Uterus (tissue), 4 donors: ENCODE measurements at places on chromosomes 13 and 19.

- no peak for DNase-seq
These were observed 6.8 kb downstream of the ADAT3 start for GRCh38 chr19:1911995-1912394.

DNA sequence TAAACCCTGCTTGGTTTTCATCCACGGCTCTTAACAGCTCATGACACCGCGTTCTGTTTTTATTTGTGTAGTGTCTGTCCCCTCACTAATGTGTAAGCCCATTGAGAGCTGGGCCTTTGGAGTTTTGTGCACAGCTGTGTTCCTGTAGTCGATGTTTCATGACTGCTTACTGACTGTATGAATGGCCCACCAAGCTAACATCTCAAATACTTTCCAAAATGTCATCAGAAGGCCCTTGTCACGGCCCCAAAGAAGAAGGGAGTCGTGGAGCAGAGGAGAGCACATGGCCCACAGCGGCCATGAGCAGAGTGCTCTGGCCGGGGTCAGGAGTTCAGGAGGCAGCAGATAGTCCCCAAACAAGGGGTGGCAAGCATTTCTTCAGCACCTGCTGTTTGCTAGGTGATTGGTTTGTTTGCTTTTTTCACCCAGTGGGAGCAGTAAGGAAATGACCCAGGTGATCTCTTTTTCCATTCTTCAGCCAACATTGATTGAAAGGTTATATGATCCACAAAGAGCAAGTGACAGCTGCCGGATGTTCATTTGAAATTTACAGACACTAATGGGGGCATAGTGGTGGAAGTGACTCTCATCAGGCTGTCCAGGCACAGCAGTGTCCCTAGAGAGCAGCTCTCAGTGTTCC is 315.2 kb downstream of the ATP8A2 start:
- no peak for DNase-seq

- no peak for DNase-seq
These were observed 23.5 kb downstream of the ARL11 start for GRCh38 chr13:49651570-49652354.

- DNase-seq, result no peak
These were observed 117.9 kb downstream of the TDRD3 start for GRCh38 chr13:60514891-60515290.

- no peak for DNase-seq
These were observed 122.6 kb upstream of the GJB6 start for GRCh38 chr13:20354722-20355121.

GRCh38 chr19:12667731-12668302 is 1.2 kb downstream of the WDR83 start:
- DNase-seq, result no peak

- no peak for DNase-seq
These were observed 17.0 kb upstream of the PIK3R2 start for GRCh38 chr19:18135712-18136584.
